ENCODE measurements at places on chromosomes 16 and 17.
A peak's percentile ranks its signal among the peaks of the same experiment; 100 is the strongest.

GRCh38 chr17:17783825-17784656 lies 52.7 kb downstream of the SREBF1 start:
- DNase-seq: no peak

- no peak for DNase-seq
These were observed 30.1 kb downstream of the IKZF3 start for GRCh38 chr17:39834017-39834416.

DNA sequence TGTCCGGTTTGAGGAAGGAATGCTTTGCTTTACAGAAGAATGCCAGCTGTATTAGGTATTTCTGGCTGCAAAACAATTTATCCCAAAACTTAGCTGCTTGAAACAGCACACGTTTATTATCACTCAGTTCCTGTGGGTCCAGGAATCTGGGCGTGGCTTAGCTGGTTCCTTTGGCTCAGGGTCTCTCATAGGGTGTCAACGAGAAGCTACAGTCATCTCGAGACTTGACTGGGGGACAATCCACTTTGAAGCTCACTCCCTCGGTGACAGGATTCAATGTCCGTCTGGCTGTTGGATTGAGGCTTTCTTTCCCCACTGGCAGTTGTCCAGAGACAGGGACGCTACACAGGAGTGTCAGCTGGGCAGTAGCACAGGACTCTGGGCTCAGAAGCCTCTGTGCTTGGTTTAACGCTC lies 9.6 kb upstream of the RHBDF2 start:
- no peak for DNase-seq

DNA sequence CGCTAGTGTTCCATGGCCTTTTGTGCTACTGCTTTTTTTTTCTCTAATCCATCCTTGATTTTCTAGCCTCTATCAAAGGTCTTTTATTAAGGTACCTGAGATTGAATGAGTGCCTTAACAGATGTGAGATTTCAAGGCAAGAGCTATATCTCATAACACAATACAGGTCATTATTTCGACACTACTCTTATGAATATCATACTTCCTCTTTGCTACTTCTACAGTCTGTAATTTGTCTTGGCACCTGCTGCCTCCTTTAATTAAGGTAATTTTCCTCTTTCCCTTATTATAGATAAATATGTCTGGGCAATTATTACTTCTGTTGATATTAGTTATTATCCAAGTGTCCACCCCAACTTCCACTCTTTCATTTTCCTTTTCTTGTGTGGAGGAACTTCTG lies 5.3 kb downstream of the KRT28 start:
- DNase-seq: no peak

GRCh38 chr16:25073854-25074253 lies 37.7 kb upstream of the LCMT1 start:
- DNase-seq: no peak

- no peak for DNase-seq
These were observed 233.7 kb downstream of the HS3ST4 start for GRCh38 chr16:25925421-25925820.

DNA sequence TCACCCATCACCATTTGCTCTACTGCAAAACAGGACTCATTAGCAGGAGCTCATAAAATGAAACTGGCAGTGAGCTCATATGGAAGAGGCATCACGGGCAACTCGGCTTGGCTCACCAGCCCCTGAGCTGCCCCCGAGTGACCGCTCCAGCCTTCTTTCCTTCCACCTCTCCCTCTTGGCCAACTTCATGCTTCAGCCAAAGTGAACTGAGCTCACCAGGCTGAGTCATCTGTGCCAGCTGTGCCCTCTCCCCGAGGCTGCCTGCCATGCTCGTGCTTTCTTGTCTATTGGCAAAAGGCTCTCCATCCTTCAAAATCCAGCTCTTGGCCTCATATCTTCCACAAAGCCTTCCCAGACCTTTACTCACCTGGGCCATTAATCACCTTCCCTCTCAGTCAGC lies 391.4 kb downstream of the WWOX start:
- no peak for DNase-seq

DNA sequence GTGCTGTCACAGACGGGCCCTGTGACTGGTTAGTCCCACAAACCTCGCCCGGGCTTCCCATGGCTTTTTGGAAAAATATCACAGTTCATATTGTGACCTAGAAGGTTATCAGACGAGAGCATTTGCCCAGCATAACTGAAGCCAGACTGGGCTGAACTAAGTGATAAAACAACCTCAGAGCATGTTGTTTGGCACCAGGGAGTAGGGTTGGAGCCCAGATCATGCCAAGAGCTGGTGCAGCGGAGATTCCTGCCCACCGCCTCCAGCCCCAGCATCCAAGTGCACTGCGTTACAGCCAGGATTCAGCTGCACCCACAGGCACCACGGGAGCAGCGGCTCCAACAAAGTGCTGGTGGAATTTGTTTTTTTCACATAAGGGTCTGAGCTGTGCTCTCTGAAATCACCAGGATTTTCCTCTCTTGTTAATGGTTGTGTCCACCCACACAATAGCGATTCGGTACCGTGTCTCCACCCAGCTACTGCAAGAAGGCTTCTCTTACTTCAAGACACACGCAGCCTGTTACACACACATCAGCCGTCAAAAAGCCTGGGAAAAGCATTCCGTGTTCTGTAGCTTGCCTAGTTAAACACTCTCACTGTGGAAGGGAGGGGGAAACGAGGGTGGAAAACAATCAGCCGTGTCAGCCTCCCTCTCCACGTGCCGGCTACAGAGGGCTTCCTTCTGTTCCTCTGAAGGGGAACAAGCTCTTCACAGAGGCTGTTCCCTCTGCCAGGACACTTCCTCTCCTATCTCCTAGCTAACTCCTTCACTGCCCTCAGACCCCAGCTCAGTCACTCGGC lies 273.8 kb downstream of the C16orf95 start:
- peak; percentile 45 for DNase-seq

GRCh38 chr17:8986295-8986694 lies 20.8 kb upstream of the PIK3R5 start:
- no peak for DNase-seq

GRCh38 chr16:49757559-49758069 lies 98.3 kb downstream of the ZNF423 start:
- no peak for DNase-seq

DNA sequence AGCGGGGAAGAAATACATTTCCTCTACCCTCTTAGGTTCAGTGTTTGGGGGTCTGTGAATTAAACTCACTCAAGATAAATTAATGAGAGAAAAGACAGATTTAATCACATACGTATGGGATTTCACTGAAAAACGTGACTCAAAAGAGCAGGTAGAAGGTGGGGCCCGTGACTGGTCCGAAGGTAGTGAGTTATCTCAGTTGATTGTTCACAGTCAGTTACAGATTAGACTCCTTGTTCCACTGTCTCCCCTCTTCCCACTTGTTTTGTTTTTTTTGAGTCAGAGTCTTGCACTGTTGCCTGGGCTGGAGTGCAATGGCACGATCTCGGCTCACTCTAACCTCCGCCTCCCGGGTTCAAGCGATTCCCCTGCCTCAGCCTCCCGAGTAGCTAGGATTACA lies 301.2 kb downstream of the SEC14L1 start:
- no peak for DNase-seq

DNA sequence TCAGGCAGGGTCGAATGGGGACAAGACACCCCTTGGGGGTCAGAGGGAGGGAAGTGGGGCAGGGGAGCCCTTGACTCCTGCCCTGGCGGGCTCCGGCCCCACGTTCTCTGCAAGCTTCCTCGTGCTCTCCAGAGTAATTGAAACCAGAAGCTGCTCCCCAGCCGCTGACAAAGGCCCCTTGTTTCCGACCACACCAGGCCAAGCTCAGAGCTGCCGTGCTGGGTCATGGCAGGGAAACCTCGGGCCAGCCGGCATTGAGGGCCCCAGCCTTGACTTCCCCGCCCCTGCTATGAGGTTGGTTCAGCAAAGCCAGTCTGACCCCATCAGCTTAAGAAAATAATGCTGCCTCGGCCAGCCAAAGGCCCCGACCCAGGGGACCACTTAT lies 43.3 kb downstream of the TIMM22 start:
- DNase-seq: no peak

DNA sequence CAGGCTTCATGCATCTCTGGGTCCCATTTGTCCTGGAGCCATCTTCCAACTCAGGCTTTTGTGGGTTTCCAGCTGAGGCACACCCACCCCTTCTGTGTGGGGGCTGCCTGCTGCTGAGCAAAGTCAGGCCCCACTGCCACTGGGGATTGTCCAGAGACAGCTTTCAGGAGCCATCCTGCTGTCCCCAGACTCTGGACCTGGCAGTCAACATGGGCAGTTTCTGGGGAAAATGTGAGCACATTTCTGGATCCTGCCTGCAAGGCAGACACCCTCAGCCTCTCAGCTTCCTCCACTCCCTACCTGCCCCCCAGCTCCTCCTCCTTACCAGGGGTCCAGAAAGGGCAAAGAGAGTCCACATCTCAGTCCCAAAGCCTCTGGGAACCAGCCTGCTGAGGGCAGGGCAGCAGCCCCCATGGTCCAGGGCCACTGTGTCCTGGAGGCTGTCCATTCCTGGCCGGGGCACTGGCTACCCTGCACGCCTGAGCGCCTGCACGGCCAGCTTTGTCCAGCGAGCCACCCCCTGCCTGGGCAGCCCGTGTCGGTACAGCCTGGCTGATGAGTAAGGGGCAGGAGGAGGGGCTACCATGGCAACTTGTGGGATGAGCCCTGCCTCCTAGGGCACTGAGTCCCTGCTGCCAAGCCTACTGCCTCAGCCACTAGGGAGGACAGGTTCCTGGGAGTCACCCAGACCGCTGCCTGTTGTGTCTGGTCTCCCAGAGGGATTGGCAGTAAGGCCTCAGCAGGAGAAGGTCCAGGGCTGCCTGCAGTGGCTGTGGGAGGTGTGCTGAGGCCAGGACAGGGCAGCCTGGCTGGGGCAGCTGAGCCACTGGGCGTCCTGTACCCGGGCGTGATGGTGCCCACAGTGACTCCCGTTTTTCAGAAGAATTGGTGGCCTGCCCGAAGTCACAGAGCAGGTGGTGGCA lies at the start of gene SLC47A2:
TSS of gene SLC47A2 (minus strand) at position 477 of the 923 bp plus-strand sequence. CDS start at position 448, 29 bp downstream.
- no peak for DNase-seq

- DNase-seq: no peak
These were observed 21.1 kb downstream of the PIMREG start for GRCh38 chr17:6465206-6466003.

- no peak for DNase-seq
These were observed 1.0 kb downstream of the NME2 start for GRCh38 chr17:51166987-51167931.

DNA sequence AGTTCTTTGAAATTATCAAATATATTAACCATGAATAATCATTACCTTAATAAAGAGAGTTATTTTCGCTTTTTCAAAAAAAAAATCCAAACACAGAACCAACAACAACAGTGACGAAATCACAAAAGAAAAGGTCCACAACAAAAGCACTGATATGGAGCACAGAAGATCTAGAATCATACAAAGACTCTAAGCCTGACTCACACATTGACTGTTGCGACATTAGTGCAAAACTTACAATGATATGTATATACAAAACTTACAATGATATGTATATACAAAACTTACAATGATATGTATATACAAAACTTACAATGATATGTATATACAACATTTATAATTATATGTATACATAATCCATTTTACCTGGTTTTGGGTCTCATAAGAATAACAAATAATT lies 117.7 kb downstream of the USP22 start:
- no peak for DNase-seq

DNA sequence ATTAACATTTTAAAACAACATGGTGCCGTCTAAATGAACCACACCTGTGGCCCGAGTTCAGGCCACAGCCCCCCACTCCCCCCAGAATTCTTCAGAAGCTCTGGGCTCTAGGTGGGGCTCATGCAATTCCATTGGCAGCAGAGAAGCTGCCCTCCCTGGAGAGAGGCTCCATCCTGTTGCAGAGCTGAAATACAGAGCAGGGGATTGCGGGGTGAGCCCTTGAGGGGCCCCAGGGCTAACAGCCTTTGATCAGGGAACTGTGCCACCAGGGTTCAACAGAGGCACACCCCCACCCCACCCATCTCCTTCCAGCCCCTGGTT lies 69.3 kb downstream of the ABR start:
- no peak for DNase-seq

DNA sequence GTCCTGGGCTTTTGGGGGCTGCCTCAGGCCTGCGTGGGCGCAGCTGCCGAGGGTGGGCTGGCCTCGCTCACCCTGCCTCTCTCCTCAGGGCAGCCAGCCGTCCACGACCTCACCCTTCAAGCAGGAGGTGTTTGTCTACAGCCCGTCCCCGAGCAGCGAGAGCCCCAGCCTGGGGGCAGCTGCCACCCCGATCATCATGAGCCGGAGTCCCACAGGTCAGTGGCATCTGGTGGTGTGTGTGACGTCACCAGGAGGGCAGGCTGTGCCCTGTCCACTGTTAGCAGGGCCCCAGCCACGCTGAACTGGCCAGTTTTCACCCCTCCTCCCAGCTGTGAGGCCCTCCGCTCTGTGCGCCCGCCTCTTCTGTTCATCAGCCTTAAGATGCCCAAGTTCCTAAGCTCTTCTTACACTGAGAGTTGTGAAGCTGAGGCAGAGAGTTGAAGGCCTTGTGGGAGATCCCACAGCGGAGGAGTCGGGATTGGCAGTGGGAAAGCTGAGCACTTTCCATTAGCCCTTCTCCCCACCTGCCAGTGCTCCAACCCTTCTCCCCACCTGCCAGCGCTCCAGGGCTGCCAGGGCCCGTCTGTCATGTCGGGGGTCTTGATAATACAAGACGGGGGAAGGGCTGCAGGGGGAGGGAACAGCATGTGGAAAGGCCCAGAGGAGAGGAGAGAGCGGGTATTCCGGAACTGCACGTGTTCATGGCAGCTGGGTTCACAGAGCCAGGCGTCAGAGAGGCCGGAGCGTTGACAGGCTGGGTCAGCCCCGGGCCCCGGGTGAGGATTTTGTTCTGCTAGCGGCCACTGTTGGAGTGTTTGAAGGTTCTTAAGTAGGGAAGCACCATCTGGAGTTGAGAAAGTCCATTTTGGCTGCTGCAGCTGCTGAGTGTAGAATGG lies 36.3 kb downstream of the OR1D5 start:
- DNase-seq: peak; percentile 60

DNA sequence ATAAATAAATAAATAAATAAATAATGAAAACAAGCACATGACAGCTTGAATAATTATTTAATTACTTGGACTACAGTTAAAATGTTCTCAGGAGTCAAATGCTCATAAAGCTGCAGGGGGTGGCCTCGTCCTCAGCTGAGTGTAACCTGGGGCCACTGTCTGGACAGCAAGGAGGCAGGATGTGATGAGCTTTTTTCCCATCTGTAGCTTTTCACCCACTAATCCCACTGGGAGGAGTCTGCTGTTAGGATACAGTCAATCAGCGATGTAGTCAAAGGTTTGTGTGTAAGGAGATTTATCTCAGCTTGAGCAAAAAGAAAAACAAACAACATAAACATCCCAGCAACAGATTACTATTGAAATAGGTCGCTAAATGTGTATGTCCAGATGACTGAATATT lies 22.5 kb downstream of the ZCCHC14 start:
- DNase-seq: no peak

GRCh38 chr17:51540151-51540550 lies 279.8 kb downstream of the UTP18 start:
- DNase-seq: no peak

All from tibial artery (tissue), 4 donors.